Type B pancreatic cell (in vitro differentiated cells): ENCODE measurements at places on chromosomes 3 and 15.

DNA sequence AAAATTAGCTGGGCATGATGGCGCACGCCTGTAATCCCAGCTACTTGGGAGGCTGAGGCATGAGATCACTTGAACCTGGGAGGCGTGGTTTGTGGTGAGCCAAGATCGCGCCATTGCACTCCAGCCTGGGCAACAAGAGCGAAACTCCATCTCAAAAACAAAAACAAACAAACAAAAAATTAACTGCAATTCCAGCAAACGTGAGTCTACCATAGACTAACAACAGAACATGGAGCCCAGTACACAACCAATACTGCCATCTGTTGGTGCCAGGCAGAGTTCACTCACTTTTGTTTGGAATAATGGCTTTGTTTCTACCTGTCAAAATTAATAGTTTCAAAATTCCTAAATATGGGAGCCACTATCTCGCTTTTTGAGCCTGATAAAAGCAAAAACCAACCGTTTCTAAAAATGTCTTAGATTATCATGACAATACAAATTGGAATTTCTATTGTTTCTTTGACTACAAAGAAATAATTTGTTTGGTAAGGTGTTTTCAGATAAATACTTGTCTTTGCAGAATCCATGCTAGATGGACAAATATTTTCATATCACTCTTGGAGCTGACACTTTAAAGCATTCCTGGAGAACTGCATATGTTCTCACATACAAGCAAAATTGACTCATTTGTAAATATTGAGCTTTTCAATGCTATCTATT is 45.0 kb downstream of the GPR176 start:
- no peak overlapping the region for H3K27ac ChIP-seq
- H3K4me3 ChIP-seq: no peak overlapping the region
- no peaks in the 10 kb centered on the region for H3K36me3 ChIP-seq
- no peaks in the 10 kb centered on the region for H3K4me1 ChIP-seq
- DNase-seq: no peak

DNA sequence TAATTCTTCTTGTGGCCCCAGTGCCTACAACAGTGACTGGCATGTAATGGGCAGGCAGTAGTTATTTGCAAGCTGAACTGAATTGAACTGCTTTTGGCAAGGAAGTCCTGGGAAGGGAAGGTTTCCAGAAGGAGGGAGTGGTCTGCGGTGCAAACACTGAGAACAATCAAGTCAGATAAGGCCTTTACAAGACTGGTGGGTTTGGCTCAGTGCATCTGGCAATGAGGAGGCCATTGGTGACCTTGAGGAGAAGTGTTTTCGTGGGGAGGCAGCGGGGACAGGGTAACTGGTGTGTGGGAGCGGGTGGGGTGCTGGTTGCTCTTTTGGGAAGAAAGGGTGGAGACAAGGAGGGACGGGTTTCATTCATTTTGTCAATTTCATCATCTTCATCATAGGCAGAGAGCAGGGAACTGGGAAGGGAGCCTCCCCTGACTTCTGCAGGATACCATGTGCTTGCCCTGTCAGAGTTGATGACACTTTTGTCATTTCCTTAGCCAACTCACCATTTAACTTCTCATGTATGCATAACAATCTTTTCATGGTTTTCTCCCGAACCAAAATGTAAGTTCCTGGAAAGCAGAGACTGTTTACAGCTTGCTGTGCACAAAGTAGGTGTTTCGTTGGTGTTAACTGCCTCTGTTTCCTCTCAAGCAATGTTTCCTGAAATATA is 8.4 kb upstream of the EHD4 start:
- peak; percentile 63 for DNase-seq
- H3K27me3 ChIP-seq: no peaks in the 10 kb centered on the region
- H3K36me3 ChIP-seq: no peaks in the 10 kb centered on the region
- no peak overlapping the region for H3K4me3 ChIP-seq
- H3K27ac ChIP-seq: peak overlapping the region; percentile 91

GRCh38 chr3:66372681-66373350 is 128.0 kb downstream of the LRIG1 start:
- H3K27ac ChIP-seq: no peak overlapping the region
- DNase-seq: no peak
- peaks cover 2% of the 10 kb centered on the region for H3K4me1 ChIP-seq
- no peak overlapping the region for H3K4me3 ChIP-seq

DNA sequence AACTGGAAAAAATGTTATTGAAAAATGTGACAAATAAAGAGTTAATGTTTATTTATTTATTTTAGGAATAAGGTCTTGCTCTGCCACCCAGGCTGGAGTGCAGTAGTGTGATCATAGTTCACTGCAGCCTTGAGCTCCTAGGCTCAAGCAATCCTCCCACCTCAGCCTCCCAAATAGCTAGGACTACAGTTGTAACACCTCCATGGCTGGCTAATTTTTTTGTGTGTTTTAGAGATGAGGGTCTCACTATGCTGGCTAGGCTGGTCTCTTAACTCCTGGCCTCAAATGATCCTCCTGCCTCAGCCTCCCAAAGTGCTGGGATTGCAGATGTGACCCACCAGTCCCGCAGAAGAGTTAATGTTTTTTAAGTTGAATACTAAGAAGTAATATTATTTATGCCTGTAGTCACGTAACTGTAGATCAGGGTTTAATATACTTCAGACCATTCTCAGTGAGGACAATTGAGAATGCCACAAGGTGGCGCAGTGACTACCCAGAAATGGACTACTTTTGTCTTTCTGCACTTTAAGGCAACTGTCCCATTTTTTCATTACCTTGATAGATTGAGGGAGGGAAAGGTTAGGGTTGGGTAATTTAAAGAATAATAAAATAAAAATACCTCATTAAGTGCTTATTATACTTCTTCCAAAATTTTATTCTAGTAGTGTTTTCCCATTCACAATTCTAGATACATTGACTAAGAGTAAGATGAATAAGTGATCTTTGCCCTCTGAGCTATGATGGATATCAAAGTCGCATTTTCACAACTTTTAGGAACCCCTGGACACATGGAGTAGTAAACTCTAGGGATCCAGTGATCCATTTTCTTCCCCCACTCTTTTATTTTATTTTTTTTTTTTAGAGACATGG is 6.0 kb downstream of the MUC13 start:
- H3K27ac ChIP-seq: no peak overlapping the region
- no peak overlapping the region for H3K4me3 ChIP-seq
- peaks cover 10% of the 10 kb centered on the region for H3K4me1 ChIP-seq
- DNase-seq: no peak

DNA sequence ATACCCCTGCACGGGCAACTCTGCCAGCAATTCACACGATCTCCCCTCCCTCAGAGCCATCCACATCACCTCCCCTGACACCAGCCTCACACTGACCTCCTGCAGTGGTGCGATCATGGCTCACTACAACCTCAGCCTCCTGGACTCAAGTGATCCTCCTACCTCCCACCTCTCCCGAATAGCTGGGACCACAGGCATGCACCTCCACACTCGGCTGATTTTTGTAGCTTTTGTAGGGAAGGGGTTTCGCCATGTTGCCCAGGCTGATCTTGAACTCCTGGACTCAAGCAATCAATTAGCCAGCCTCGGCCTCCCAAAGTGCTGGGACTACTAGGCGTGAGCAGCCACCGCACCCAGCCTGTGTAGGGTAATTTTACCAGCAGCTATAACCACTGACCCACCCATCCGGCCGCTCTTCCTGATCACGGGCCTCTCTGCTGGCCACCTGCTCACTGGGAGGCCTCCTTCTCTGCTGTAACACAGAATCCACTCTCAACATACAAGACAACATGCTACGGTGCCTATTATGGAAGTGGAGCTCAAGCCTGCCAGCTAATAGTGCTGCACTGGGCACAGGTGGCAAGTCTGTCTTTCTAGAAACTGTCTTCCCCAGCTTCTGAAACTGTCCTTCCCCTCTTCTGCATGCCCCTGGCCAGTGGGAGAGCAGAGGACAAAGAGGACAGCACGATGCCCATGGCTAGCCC is 4.6 kb downstream of the GP9 start:
- DNase-seq: no peak
- no peak overlapping the region for H3K27ac ChIP-seq
- H3K36me3 ChIP-seq: no peaks in the 10 kb centered on the region
